ENCODE measurements at places on chromosomes 1 and 21.

DNA sequence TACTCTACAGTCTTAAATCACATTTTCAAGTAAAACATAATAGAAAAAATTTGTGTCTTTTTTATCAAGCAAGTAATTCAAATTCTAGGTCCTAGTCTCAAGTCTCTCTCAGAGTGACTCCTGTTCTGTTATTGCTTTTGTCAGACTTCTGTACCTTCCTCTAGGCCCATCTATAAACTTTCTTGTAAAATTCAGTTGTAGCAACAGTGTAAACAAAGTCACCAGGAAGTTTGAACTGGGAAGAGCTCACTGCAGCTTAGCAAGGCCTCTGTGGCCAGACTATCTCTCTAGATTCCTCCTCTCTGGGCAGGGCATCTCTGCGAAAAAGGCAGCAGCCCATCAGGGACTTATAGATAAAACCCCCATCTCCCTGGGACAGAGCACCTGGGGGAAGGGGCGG is 13.5 kb upstream of the ZNF678 start:
- H3K27ac ChIP-seq: no peak overlapping the region
- H3K4me1 ChIP-seq: no peaks in the 10 kb centered on the region
- H3K4me3 ChIP-seq: no peak overlapping the region
- no peaks in the 10 kb centered on the region for H3K27me3 ChIP-seq
- DNase-seq: no peak

DNA sequence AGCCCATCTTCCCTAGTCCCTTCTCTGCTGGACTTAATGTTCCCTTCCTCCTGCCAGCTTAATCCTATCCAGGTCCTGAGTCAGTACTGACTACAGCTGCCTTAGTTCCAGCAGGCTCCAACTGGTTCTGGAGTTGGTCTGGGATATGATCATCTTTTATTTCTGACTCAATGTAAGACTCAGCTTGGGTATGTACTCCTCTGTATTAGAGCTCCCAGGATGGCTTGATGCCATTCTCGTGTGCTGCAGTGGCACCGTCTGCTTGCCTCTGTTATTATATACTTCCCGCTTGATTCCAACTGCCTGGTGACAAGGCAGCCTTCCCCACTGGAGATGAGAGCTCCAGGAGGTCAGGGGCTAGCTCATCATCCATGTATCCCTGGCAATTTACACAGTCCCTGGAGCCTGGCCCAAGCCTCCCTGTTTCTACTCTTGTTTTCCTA is 164.4 kb upstream of the DPT start:
- H3K27ac ChIP-seq: peak overlapping the region; percentile 71
- H3K4me3 ChIP-seq: no peak overlapping the region
- peaks cover 15% of the 10 kb centered on the region for H3K4me1 ChIP-seq

DNA sequence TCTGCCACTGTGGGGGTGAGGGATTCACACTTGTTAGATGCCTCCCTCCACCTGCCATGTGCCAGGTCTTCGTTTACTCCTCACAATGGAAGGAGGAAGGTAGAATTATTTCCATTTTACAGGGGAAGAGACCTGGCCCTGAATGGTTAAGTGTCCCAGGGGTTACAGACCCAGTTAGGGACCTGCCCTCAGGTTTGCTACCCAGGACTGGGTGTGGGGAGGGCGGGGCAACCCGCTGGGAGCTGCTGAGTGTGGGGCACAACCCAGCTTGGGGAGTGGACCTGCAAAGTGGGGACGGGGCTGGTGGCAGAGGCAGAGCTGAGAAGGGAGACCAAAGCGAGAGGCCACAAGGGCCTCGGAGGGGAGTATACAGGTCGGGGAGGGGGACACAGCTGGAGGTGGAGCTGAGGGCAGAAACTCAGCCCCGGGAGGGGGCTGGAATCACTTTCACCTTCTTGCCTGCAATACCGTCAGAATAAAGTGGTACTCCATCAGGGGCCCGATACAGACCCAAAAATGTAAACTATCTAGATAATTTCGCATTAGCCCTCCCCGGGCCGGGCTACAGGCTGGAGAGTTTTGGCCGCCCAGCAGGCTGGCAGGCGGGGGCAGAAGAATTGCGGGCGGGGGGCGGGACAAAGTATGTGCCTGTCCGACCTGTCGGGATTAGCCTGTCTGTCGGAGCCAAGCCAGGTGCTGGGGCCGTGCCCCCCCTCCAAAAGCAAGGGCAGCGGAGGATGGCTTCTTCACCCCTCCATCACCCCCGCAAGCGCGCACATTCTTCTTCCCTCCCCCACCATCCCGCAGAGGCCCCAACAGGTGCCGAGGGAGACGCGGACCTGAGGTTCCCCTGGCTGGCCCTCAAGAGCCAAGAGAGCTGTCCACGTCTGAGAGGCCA is 1.4 kb downstream of the RSPO1 start:
- H3K4me3 ChIP-seq: peak overlapping the region; percentile 40
- H3K27me3 ChIP-seq: peaks cover 95% of the 10 kb centered on the region
- no peak overlapping the region for H3K27ac ChIP-seq
- no peak for DNase-seq

DNA sequence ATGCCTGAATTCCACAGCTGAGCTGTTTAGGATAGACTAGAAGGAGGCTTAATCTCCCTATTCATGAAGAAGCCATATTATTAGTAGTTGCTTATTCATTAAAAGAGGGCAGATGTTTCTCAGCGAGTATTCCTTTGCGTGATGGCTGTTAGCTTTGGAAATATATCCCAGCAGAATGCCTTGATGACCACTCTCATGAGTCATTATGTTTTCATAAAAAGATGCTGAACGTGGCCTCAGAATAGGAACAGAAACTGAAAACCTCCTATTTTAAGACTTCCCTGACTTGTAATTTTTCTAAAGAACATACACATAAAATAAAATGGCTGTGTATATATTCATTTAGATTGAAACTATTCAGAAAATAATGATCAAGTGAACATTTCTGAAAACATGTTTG is 9.6 kb upstream of the PLA2G4A start:
- no peak overlapping the region for H3K27ac ChIP-seq
- H3K36me3 ChIP-seq: no peaks in the 10 kb centered on the region

- H3K4me3 ChIP-seq: no peak overlapping the region
- H3K4me1 ChIP-seq: peaks cover 5% of the 10 kb centered on the region
- H3K27ac ChIP-seq: no peak overlapping the region
- H3K27me3 ChIP-seq: no peaks in the 10 kb centered on the region
- no peak for DNase-seq
Measured at GRCh38 chr1:98102345-98103030, 181.7 kb upstream of the DPYD start.

- no peak for DNase-seq
- H3K4me1 ChIP-seq: no peaks in the 10 kb centered on the region
- H3K4me3 ChIP-seq: no peak overlapping the region
- peaks cover 65% of the 10 kb centered on the region for H3K36me3 ChIP-seq
- no peaks in the 10 kb centered on the region for H3K27me3 ChIP-seq
Measured at GRCh38 chr1:229536982-229537381, 21.5 kb downstream of the ABCB10 start.

DNA sequence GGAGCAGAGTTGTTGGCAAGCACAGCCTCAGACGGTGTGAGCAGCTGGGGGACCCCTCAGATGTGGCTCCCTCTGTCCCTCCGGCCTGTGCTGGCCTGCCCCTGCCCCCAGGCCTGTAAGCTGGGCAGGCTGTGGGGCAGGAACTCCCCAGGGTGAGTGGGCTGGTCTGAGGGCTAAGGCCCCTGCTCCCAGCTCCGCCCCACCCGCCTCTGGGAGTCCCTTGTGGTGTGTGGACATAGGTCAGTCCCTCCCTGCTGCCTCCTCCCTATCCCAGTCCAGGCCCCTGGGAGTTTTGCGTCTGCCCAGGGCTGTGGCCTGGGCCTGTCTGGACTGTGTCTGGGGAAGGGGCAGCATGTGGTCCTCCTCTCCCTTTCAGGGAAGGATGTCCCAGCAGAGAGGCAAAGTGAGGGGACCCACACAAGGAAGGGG is 3.6 kb upstream of the VWA1 start:
- H3K27me3 ChIP-seq: peaks cover 7% of the 10 kb centered on the region
- peak; percentile 75 for DNase-seq
- H3K36me3 ChIP-seq: no peaks in the 10 kb centered on the region
- H3K4me1 ChIP-seq: peaks cover 82% of the 10 kb centered on the region
- peak overlapping the region; percentile 92 for H3K27ac ChIP-seq

DNA sequence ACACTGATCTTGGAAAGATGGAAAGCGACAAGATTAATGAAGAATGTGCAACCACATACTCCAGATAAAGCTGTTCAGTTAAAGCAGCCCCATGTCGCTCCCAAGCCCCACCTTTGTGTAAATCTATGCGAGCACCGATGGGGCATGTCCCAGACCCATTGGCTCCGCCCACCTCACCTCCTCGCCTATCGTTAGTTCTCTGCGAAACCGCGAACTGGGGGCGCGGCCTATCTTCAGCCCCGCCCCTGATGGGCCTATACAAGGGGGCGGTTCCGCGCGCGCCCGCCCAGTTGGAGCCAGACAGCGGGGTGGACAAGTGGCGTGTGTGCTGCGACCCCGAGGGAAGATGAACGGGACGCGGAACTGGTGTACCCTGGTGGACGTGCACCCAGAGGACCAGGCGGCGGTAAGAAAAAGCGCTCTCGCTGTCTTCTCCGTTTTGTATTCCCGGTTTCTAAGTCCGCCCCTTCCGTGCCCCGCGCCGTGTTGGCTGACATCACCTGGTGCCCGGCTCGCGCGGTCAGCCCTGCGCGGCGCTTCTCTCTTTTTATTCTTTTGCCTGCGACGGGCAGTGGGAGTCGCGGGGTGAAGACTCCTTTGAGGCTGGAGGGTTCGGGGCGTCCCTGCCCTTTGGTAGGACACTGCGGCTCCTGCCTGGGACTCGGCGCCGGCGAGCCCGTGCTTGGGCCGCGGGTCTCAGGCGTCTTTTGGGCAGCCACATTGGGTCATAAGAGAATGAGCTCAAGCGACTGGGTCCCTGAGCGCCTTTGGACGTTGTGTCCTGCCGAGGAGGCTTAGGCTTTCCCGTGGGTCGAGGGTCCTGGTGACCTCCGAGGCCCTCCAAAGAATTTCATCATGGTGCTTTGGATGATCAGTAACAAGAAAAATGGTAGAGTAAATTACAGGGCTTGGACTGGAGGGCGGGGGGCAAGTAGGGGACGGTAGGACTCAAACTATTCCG is at the start of gene TUFT1:
Gene TUFT1 (plus strand): TSS at position 289 of the 961 bp plus-strand sequence. CDS start 58 bp downstream, at position 347.
- H3K36me3 ChIP-seq: no peaks in the 10 kb centered on the region
- DNase-seq: peak; percentile 95
- no peaks in the 10 kb centered on the region for H3K27me3 ChIP-seq
- peaks cover 42% of the 10 kb centered on the region for H3K4me1 ChIP-seq
- H3K4me3 ChIP-seq: peak within 1 kb of the TSS; percentile 75

GRCh38 chr1:54885807-54886723 is 930 bp downstream of the DHCR24 start:
- H3K27ac ChIP-seq: peak overlapping the region; percentile 82
- H3K4me3 ChIP-seq: peak overlapping the region; percentile 56
- no peak for DNase-seq
- peaks cover 52% of the 10 kb centered on the region for H3K4me1 ChIP-seq

DNA sequence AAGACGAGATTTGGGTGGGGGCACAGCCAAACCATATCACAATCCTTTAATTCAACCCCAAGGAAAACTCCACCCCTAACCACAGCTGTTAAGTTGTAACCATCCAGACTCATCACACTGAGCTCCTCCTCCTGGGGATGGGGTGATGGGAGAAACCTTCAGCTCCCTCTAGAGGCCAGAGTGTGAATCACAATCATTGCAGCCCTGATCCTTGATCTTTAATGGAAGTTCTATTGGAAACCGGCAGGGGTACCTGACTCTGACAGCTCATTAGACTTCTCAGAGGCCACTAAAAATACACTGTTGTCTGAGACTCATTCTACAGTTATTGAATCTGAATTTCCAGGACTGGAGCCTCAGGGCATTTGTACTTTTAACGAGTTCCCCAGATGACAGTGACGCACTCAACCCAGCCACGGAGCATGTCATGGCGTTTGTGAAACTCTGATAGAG is 127.2 kb downstream of the IGSF21 start:
- no peak for DNase-seq
- peaks cover 49% of the 10 kb centered on the region for H3K27me3 ChIP-seq
- H3K36me3 ChIP-seq: no peaks in the 10 kb centered on the region
- no peak overlapping the region for H3K4me3 ChIP-seq
- H3K27ac ChIP-seq: no peak overlapping the region
- no peaks in the 10 kb centered on the region for H3K4me1 ChIP-seq

- no peaks in the 10 kb centered on the region for H3K4me1 ChIP-seq
Measured at GRCh38 chr1:183370399-183371058, 47.7 kb downstream of the NMNAT2 start.

GRCh38 chr1:241274693-241275092 is 82.3 kb downstream of the RGS7 start:
- H3K4me3 ChIP-seq: no peak overlapping the region
- DNase-seq: no peak
- no peaks in the 10 kb centered on the region for H3K4me1 ChIP-seq
- H3K27me3 ChIP-seq: no peaks in the 10 kb centered on the region
- no peaks in the 10 kb centered on the region for H3K36me3 ChIP-seq
- H3K27ac ChIP-seq: no peak overlapping the region

DNA sequence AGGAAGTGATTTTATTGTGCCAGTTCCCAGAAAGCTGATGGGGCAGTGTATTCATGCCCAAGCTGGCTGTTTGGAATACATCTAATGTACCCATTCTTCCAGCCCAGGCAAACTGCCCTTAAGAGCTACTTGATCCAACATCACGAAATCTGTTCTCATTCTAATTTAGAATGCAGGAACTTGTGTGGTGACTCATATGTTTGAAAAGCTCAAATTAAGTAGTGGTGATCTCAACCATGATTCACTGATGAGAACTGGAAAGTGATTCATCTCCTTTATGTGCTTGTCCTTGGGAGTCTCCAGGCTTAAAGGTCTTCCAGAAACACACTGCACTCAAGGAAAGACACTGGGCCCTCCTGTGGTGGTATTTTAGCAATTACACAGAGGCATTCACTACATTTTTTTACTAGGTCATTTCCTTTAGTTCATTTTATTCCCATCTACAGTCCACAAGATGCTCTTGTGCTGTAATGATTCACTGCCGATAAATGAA is 65.4 kb downstream of the RPE65 start:
- H3K36me3 ChIP-seq: no peaks in the 10 kb centered on the region
- no peak for DNase-seq
- H3K27ac ChIP-seq: peak overlapping the region; percentile 55
- no peaks in the 10 kb centered on the region for H3K27me3 ChIP-seq

DNA sequence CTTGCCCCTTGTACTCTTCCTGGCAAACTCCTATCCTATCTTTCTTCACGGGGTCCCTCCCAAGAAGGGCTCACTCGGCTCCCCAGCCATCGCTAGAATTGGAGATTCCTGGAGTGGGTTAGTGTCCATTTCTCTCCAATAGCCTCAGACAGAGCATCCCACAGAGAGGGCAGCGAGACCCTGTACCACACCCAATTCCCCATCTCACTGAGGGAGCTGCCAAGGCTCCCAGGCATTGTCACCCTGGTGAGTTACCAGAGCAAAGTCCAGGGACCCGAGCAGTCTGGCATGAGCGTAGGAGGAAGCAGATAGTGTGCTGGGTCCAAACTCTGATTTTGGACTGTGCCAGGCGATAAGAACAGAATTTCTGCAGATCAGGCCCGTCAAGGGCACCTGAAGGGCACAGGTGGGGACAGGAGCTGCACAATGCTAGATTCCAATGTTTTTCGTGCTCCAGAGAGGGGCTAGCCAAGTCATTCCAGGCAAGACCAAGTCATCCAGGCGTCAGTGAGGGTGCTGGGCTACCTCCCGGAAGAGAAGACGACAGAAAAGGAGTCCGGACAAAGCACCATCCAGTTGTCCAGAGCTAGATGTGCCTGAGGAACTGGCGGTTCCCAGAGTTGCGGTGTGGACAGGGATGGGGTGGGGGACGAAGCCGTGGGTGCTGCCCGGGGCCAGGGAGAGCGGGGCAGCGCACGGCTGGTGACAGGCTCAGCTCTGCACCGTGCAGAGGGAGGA is 15.3 kb downstream of the AKR7A3 start:
- H3K4me1 ChIP-seq: peaks cover 4% of the 10 kb centered on the region
- H3K27me3 ChIP-seq: peaks cover 5% of the 10 kb centered on the region
- peak; percentile 35 for DNase-seq

Data from suprapubic skin (tissue), 4 donors.